NCI-H1092 (cell line): ENCODE measurements at places on chromosomes 16 and 17.

DNA sequence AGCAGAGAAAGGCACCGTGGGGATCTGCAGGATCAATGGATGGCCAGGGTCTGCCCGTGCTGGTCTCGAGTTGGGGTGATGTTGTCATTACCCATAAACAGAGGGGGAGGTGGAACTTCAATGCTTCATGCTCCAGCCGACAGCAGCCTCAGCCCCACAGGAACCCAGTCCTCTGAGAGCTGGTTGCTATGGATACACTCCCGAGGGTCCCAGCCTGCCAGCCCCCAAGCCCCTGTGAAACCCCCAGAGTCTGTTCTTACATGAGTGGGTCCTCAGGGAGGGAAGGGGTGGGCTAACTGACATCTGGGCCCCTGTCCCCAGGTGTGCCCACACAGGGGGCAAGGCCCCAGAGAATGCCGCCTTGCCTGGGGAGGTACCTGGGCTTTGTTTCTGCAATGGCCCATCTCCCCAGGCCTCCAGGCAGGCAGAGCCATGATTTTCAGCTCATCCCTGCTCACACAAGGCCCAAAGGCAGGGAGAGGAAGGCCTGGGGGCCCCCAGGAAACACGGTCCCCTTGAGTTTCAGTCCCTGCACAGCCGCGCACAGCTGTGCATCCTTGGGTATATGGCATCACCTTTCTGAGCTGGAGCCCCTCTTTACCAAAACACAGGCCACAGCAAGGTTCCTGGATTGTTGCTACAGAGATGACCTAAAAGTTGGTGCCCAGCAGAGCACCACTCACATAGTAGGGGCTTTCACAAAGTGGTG lies 223.7 kb downstream of the ZNF423 start:
- DNase-seq: no peak

GRCh38 chr17:72071330-72071729 lies 49.5 kb upstream of the SOX9 start:
- no peak for DNase-seq

- DNase-seq: no peak
These were observed 724 bp downstream of the MVP start for GRCh38 chr16:29820730-29821642.

- no peak for DNase-seq
These were observed 518 bp downstream of the SH2B1 start for GRCh38 chr16:28863929-28864793.

DNA sequence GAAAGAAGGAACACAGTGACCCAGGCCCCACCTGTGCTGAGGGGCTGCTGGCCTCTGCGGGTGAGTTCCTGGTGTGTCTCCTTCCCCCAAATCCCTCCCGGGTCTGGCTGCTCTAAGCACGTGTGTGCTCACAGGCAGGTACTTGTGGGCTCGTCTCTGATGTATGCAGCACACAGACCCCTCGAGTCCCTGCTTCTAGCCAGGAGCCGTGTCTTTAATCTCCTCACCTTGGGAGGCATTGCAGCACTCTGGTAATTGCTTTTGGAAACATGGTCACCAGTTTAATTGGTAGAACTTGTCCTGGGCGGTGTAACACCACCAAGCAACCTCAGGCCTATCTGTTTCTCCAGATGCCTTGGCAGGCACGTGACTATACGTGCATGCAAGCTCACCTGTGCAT lies 8.8 kb upstream of the RPL38 start:
- no peak for DNase-seq

DNA sequence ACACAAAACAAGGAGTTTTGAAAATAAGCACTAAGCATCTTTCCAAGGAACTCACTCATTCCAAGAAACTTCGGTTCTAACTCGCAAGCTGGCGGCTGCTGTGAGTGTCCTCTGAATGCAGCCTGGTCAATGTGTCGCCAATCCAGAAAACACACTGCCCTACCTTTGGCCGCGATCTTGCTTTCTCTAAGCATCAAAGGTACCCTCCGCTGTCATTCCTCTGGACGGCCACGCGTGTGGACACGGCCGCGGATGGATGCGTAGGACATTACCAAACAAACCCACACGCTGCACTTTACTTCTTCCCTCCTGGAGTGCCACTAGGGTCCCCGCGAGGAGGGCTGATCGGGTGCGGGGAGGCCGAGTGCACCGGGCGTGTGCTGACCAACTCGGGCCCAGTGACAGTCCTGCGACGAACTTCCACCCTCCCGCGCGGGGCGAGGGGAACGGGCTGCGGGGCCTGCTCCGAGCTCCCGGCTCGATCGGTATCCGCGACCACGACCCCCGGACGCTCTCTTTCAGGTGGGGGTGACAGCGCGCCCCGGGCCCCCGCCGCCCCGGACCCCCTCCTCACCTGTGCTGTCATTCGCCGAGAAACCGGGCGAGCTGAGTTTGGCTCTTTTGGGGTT lies 1.1 kb downstream of the CREBBP start:
- no peak for DNase-seq

DNA sequence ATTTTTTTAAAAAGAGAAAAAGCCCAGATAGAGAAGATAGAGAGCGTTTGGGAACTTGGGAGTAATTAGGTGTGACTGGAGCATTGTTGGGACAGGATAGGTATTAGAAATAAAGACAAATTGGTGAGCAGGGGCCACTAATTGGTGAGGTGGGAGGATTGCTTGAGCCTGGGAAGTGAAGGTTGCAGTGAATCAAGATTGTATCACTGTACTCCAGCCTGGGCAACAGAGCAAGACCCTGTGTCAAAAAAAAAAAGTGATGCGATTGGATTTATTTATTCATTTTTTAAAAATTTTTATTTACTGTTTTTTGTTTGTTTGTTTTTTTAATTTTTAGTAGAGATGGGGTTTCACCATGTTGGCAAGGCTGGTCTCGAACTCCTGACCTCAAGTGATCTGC lies 5.1 kb downstream of the CASC3 start:
- DNase-seq: no peak

GRCh38 chr17:60355663-60356594 lies 36.0 kb downstream of the USP32 start:
- no peak for DNase-seq

GRCh38 chr17:62995377-62995885 lies 29.4 kb downstream of the TANC2 start:
- peak; percentile 23 for DNase-seq

- peak; percentile 35 for DNase-seq
These were observed at the start of gene ACSF3 for GRCh38 chr16:89093602-89094251. Gene ACSF3 (plus strand): TSS chr16:89093852. CDS start chr16:89100682, 6,830 bp downstream.

DNA sequence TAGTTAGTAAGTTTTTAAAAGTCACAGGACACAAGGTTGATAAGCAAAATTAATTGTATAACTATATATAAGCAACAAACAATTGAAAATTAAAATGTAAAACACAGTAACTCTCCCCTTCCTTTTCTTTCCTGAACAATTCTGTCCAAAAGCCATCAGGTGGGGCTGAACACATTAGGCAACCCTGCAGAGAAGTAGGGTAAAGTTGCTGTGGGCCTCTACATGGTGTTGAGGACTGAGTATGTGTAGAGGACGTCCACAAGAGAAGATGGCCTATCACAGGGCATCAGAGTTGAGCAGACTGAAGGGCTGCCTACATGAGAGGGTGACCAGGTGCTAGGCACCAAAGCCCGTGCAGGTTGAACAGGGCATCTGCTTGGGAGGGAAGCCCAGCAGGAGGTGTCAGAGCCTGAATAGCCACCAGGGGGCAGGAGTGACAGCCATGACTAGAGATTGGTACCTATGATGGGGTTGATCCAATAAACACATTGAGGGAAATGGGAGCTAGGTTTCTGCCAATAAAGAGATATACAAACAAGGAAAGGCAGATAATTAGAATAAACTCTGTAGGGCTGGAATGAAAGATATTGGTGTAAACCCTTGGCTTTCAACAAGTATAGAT lies 415.1 kb downstream of the NPIPA8 start:
- no peak for DNase-seq

DNA sequence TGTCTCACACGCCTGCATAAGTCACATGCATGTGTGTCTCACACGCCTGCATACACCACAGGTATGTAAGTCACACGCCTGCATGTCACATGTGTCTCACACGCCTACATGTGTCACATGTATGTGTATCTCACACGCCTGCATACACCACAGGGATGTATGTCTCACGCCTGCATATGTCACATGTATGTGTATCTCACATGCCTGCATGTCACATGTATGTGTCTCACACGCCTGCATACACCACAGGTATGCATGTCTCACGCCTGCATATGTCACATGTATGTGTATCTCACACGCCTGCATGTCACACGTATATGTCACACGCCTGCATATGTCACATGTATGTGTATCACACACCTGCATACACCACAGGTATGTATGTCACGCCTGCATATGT lies 13.8 kb upstream of the CDH15 start:
- no peak for DNase-seq

DNA sequence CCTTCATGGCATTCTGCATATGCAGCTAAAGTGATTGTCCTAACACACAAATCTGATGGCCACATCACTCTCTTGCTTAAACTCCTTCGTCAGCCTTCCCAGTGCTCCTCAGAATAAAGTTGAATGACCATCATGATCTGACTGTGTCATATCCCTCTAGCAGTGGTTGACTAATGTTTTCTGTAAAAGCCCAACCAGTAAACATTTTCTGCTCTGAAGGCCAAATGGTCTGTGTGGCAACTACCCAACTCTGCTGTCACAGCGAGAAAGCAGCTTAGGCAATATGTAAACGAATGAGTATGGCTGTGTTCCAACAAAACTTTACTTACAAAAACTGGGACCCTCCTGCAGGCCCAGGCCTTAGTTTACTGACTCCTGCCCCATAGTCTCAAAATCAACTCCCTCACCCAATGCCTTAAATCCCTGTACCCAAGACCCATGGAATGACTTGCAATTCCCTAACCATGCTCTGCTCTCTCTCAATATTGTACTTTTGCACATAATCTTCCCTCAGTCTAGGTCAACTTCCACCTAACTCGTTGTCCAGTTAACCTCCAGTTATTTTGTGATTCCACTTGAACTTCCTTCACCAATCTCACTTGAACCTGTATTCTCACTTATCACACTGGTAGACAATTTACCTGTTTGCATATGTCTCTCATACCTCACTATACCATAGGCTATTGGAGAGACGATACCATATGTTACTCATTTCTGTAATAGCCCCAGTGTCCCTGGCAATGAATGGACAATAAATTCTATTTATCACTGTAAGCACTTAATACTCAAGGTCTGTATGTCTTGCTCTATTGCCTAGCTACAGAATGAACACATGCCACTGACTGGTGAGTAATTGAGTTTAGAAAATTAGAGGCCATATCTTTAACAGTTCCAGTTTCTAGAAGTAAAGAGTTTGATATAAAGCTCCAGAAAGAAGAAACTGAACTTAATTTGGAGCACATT lies 29.1 kb downstream of the TMEM100 start:
- DNase-seq: no peak

DNA sequence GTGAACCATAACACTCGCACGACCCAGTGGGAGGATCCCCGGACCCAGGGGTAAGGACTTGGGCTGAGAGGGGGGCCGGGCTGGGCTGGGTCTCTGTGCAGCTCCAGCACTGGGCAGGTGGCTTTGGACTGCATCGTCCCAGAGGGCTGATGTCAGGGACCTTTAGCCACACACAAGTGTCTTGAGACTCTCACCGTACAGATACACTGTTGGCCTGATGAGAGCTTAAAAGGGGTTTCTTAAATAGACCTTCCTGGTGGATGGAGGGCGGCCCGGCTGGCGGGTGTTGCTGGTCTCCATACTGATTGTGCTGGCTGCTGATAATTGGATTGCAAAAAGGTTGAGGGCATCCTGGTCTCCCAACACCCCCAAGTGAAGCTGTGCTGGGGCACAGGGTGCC lies 21.7 kb upstream of the CLEC18A start:
- DNase-seq: no peak

GRCh38 chr17:61834610-61835009 lies 28.7 kb downstream of the BRIP1 start:
- no peak for DNase-seq

- no peak for DNase-seq
These were observed 33.5 kb upstream of the DNAH9 start for GRCh38 chr17:11564589-11565380.

DNA sequence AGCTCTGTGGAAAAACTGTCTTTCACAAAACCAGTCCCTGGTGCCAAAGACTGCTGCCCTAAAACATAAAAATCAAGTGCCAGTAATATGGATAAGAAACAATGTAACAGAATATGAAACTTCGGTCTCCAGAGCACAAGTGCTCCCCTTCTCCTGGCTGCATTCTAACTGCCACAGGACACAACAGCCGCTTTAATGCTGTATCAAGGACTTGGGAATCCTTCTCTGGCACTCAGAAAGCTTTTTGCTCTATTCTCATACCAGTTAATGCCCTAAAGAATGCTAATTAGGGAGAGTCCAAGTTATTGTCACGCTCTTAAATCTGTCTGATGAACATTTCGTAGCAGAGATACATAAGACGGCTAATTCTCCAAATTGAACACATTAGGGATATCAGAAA lies 90.9 kb downstream of the PARN start:
- DNase-seq: no peak

DNA sequence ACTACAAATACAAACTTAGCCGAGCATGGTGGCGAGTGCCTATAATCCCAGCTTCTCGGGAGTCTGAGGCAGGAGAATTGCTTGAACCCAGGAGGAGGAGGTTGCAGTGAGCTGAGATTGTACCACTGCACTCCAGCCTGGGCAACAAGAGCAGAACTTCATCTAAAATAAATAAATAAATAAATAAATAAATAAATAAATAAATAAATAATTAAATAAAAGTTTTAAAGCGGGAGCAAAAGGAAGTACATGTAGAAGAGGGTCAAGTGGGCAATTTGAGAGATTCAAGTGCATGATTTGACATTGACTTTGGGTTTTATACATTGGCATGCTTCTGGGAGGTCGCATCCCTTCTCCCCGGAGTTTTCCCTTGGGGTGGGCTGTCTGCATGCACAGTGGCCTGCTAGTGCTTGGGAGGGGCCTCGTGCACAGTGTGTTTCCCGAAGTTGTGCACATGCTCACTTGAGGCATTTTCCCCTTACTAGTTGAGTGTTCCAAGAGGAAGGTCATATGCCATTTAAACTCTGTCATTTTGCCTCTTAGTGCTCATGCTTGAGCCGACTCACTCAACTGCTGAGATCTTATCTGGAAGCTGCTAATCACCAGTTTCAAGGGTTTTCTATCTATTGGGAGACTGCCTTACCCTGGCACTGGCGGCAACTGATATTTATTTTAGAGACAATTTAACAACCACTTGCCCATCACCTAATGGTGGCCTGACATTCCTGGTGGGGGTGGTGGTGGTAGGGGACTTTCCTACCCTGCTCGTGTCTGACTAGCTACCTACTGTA lies 193.2 kb upstream of the MPHOSPH6 start:
- no peak for DNase-seq

- DNase-seq: no peak
These were observed 51.1 kb upstream of the MEAK7 start for GRCh38 chr16:84555418-84556196.

GRCh38 chr17:44965481-44966234 lies 2.4 kb downstream of the C1QL1 start:
- DNase-seq: no peak

GRCh38 chr16:24540602-24541210 lies 1.3 kb downstream of the RBBP6 start:
- no peak for DNase-seq

GRCh38 chr17:42120161-42120769 lies 902 bp downstream of the KAT2A start:
- no peak for DNase-seq
